GM18507 (cell line): ENCODE measurements at places on chromosomes 13 and 19.

- no peak for DNase-seq
Observed at GRCh38 chr19:16435999-16436650, 35.6 kb downstream of the EPS15L1 start.

DNA sequence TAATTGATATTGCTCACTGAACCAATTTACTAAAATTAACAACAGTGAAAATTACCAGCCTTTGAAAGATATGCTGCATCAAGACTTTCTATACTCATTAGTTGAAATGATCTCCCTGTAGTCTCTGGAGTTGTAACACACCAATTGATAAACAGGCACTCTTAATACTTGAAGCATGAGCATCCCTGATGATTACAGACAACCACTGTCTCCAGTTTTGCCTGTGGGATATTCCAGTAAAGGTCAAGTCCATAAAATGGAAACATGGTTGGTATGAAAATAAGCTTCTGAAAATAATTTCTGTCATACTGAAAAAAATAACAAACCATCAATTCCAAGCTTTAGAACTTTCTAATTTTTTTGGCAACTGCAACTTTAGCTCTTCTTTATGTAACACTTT, 405.8 kb downstream of the SPRY2 start:
- DNase-seq: no peak

- DNase-seq: no peak
Observed at GRCh38 chr13:74316547-74316946, 182.3 kb upstream of the KLF12 start.

DNA sequence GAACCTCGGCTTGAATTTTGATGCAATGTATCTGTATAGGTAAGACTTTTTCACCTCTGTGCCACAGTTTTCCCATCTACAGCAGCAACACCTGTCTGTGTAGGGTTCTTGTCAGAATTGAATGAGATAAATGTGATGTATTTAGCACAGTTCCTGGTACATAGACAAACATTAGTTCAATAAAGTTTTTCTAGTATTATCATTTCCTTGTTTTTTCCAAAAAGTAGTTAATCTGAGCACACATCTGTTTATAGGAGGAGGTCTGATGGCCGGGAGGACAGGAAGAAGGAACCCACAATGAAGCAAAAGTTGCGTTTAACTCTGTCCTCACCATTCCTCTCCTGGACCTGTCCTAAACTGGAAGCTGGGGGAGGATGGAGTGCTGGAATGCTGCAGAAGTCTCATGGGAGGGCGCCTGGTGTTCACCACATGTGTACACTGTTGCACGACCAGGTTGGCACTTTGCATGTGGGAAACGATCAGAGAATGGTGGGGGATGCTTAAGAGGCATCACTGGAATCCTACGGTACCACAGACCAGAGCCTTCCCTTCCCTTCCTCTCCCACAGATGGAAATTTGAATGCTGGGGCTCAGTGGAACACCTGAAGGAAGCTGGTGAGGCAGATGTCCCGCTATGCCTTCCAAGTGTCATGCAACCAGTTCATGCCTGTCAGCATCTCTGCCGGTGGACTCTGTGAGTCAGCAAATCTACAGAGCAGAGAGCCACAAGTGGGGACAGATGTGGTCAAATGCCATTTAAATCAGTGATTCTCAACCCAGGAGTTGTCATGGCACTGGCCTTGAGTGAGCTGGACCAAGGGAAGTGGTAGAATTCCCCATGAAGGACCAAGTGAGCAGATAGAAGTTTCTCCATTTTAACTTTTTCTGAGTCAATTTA, 315.6 kb downstream of the DLEU7 start:
- no peak for DNase-seq

GRCh38 chr19:4134351-4134750, 10.4 kb upstream of the MAP2K2 start:
- no peak for DNase-seq

DNA sequence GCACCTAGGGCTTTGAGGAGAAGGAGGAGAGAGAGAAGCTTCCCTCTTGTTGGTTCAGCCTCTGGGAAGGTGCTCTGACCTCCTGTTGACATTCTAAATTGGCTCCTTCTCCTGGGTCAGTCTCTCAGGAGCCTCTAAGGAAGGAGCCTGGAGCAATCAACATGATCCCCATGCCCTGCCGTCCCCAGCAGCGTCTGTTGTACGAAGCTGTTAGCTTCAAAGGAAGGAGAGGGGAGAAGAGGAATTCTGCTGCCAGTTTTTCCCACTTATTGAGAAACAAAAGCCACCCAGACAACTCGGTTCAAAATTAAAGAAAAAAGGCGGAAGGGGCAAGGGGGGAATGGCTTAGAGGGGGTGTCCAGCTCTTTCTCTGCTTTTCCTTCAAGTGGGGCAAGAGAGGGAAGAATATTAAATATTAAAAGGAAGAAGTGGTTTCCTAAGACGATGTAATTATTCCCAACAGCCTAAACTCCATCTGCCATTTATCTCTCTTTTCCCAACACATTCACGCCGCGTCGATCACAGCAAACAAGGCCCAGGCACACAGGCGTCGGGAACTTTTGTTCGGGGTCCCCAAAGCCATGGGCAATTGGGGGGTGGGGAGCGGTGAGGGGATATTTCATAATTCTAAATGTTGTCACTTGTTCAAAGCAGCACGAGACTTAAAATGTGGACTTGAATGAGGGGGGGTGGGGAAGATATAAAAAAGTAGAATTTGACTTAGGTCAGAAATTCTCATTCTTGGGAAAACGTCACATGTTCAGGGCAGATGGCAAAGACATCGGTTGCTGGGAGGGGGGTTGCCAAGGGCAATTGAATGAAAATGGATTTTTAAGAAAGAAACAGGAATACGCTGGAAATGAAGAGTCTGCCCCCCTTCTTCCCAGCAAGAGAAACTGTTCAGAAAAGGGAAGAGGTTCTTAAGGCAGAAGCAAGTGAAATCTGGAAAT, 116.8 kb upstream of the CACNA1A start:
- no peak for DNase-seq
